Activated CD4-positive, alpha-beta T cell treated with anti-CD3 and anti-CD28 coated beads, Interleukin-2, amount 10 ng/mL, durations not matched to agents 24 days and 14 days (primary cell): ENCODE measurements at places on chromosomes 2 and 18. TPM values are rescaled to one million over a fixed set of nuclear protein-coding genes. Genes with fewer than 3 reads are reported as not detected.

DNA sequence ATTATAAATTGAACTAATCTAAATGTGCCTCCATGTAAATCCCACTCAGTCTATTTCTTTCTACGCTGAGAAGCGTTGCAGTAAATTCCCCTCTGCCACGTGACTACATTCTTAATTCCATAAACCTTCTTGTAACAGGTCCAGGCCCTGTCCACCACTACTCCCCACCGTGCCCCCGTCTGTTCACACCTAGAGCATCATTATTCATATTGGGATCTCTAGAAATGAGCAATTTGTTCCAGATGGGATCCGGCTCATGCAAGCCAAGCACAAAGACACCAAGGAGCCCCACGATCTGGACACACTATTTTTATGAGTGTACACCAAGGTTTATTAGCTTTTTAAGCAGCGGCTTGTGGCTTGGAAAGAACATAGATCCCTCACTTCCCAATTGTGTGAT is 38.2 kb downstream of the BOLA3 start:
- no peak for DNase-seq
- peaks cover 2% of the 10 kb centered on the region for H3K36me3 ChIP-seq
- H3K27ac ChIP-seq: no peak overlapping the region
- peaks cover 2% of the 10 kb centered on the region for H3K4me1 ChIP-seq

GRCh38 chr18:37588289-37588688 is 22.7 kb upstream of the CELF4 start:
- H3K4me1 ChIP-seq: no peaks in the 10 kb centered on the region
- H3K27ac ChIP-seq: no peak overlapping the region
- peaks cover 2% of the 10 kb centered on the region for H3K27me3 ChIP-seq
- H3K4me3 ChIP-seq: no peak overlapping the region
- no peak for DNase-seq
- H3K36me3 ChIP-seq: no peaks in the 10 kb centered on the region

- no peak overlapping the region for H3K4me3 ChIP-seq
- peaks cover 32% of the 10 kb centered on the region for H3K36me3 ChIP-seq
- H3K27me3 ChIP-seq: no peaks in the 10 kb centered on the region
- peaks cover 9% of the 10 kb centered on the region for H3K4me1 ChIP-seq
- no peak overlapping the region for H3K27ac ChIP-seq
- DNase-seq: no peak
These were observed 170.2 kb downstream of the ATAD2B start for GRCh38 chr2:23756593-23757292.

- peaks cover 1% of the 10 kb centered on the region for H3K36me3 ChIP-seq
- peaks cover 2% of the 10 kb centered on the region for H3K4me1 ChIP-seq
- H3K4me3 ChIP-seq: no peak overlapping the region
- peaks cover 46% of the 10 kb centered on the region for H3K27me3 ChIP-seq
- no peak for DNase-seq
- no peak overlapping the region for H3K27ac ChIP-seq
These were observed 2.7 kb downstream of the KLHL14 start for GRCh38 chr18:32770054-32770665.

DNA sequence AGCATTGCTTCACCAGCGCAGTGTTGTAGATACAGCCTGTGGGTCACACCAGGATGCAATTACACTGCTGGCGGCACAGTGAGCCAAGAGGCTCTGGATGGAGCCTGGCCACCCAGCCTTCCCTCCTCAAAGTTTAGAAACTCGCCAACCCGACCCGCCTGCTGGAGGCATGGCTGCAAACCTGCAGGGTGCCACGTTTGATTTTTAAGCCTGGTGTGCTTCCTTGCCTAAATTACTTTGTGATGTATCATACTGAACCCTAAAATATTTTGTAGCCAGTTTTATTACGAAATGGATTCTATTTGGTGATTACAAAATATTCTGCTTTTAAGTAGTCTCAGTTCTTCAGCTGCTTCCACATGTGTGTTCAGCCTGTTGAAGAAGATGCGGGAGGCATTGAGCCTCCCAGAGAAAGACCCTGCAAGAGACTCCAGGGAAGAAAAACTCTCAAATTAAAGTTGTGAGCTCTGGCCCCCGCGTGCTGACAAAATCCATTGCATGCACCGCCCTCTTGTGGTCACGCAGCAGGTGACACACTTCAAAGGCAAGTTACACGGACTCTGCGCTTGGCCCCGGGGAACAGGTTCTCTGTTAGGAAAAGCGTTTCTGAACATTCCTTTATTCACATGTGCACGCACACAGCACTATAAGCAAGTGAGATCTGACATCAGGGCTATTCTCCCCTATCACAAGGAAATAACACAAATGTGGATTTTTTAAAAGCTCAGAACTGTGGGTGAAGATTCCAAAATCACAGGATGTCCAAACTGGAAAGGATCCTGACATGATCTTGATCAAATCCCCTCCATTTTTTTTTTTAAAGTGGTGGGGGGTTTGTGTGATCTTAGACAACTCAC is 63.0 kb upstream of the TWIST2 start:
- no peaks in the 10 kb centered on the region for H3K36me3 ChIP-seq
- no peak overlapping the region for H3K4me3 ChIP-seq
- H3K27me3 ChIP-seq: no peaks in the 10 kb centered on the region

- peaks cover 20% of the 10 kb centered on the region for H3K27me3 ChIP-seq
- no peak for DNase-seq
- H3K4me3 ChIP-seq: no peak overlapping the region
- no peaks in the 10 kb centered on the region for H3K36me3 ChIP-seq
These were observed 256.1 kb upstream of the SIX2 start for GRCh38 chr2:45265336-45265735.

- H3K4me1 ChIP-seq: peaks cover 21% of the 10 kb centered on the region
- peak overlapping the region; percentile 85 for H3K27ac ChIP-seq
- H3K4me3 ChIP-seq: peak overlapping the region; percentile 96
- peaks cover 12% of the 10 kb centered on the region for H3K27me3 ChIP-seq
- no peaks in the 10 kb centered on the region for H3K36me3 ChIP-seq
- no peak for DNase-seq
These were observed 575 bp downstream of the CCDC150 start for GRCh38 chr2:196640031-196640548.

TSHZ1 gene
- 12.4 and 12.5 TPM in 2 replicates for total RNA-seq

SGPP2 gene
- total RNA-seq: 22.9 and 23.0 TPM in 2 replicates

OTOF gene
- total RNA-seq: 6.8 and 7.2 TPM in 2 replicates

UCN gene
- 1.9 and 2.7 TPM in 2 replicates for total RNA-seq

CFC1 gene
- not detected in 2 replicates for total RNA-seq
